GDM1 (cell line): ENCODE measurements at places on chromosomes 2 and 18.
A peak's percentile ranks its signal among the peaks of the same experiment; 100 is the strongest.

GRCh38 chr2:86617738-86618137 lies 5.9 kb downstream of the RNF103 start:
- DNase-seq: no peak

- no peak for DNase-seq
Observed at GRCh38 chr2:11683476-11683875, 13.5 kb upstream of the NTSR2 start.

GRCh38 chr18:13003466-13003896 lies 12.3 kb downstream of the CEP192 start:
- peak; percentile 5 for DNase-seq

GRCh38 chr2:85019121-85019520 lies 48.2 kb downstream of the KCMF1 start:
- DNase-seq: no peak

DNA sequence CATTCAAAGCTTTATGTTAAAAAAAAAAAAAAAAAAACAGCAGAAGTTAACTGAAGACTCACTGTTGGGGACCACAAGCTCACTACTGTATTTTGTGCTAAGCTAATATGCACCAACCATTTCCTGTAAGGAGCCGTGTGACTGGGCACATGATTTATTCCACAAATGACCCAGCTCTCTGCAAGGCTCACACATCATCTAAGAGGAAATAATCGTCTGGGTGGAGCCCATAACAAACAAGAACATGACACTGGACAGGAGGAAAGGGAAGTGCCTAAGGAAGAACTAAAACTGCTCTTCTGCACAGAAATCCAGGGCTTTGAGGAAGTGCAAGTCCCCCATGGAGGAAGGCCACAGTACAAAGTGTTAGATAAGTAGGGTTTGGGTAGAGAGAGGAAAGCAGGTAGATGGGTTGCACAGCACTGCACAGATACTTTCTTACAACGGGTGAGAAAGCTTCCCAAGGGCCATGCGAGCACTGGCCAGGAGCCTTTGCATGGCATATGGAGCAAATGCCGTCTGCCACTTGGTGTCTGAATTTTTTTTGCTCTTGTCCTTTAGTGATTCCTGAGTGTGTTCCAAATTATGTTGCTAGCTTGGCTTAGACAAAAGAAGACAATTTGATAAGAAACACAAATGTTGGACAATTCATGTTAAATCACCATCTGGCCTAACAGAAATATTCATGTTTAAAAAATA lies 24.4 kb downstream of the NFE2L2 start:
- DNase-seq: peak; percentile 69

DNA sequence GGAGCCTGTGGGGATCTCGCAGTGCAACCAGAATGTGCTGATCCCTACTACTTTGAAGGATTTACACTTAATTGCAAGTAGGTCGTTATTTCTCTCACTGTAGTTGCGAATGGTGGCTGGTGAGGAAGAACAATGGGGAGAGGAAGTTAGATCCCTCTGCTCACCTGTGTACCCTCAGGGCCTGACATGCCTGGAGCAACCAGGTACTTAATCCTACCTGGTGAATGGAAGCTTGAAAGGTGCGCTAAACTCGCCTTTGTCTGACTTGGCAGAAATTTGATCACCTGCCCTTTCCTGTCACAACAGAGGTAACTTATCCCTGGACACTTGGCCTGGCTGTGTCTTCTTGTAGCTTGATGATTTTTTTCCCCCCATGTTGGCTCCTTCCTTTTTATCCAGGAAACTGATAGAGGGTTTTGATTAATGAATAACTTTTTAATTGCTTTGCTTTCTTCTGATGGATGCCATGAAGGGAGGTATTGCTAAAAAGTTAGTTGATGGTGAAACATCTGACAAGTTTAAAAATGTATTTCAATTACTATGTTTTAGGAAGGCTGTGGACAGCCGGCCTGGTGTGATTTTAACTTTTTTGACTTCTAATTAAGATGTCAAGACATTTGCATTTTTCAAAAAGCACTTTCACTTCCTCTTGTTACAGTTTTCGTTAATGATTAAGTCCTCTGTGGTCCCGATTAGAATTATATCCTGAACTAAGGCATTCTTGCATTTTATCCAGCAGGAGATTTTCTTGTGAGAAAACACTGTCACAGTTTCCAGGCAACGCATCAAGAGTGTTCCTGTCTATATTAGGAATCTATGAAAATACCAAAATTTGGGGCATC lies 9.2 kb downstream of the SGPP2 start:
- DNase-seq: no peak

- DNase-seq: no peak
Observed at GRCh38 chr18:58953627-58954026, 89.0 kb downstream of the ZNF532 start.

- DNase-seq: no peak
Observed at GRCh38 chr2:66455490-66455889, 20.6 kb downstream of the MEIS1 start.

DNA sequence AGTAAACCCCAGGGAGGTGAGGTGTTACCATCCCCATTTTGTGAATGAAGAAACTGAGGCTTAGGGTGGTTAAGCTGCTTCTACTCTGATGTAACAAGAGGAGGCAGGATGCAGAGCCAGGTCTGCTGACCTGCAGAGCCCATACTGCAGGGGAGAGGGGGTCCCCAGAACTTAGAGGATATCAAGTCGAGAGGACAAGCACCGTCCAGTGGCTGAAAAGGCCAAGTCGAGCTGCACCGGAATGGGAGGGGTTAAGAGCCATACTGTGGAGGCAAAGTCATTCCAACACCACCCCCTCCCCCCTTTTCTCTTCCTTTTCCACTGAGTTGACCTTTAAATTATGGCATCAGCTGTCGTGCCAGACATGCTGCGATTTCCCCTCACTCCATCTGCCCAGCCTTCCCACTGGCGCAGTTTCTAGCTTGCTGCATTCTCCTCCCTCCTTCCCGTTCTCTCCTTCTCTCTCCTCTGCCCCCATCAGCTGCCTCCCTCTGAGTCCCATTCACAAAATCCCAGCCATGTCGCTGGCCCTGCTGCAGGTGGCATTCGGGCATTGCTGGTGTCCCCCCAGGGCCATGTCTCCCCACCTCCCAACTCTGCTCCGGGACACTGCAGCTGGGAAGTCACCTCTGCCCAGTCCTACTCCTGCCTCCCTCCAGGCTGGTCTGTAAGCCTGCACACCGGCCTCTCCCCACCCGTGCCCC lies 346.9 kb downstream of the DYSF start:
- no peak for DNase-seq

DNA sequence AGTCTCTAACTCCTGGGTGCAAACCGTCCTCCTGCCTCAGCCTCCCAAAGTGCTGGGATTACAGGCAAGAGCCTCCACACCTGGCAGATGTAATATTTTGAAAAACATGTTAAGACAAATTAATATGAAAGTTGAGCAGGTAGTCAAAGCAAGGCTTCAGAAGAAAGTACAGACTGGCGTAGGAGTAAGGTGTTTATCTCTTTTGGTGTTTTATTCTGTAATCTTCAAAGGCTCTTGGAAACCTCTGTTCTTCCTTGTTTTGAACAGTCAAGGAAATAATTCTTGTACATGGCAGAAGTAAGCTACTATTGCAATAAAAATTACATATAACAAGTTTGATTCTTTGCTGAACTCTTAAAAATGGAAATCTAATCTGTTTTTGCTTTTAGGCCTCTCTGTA lies 5.3 kb downstream of the RNF138 start:
- no peak for DNase-seq

GRCh38 chr2:58973811-58974281 lies 732.7 kb upstream of the FANCL start:
- DNase-seq: no peak

DNA sequence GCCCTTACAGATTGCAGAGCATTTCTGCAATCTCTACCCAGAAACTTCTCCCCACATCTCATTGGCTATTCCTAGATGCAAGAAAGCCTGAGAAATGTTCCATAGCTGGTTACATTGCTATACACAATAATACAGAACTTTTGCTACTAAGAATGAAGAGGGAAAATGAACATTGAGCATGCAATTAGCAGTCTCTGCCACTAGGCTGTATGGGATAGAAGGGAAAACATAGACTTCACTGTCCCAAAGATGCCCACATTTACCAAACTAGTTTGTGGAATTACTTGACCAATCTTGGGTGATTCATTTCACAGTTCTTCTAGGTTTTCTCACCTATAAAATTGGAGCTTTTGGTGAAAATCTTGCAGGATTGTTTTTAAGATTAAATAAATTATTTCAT lies 265.7 kb upstream of the NT5C1B start:
- DNase-seq: no peak

DNA sequence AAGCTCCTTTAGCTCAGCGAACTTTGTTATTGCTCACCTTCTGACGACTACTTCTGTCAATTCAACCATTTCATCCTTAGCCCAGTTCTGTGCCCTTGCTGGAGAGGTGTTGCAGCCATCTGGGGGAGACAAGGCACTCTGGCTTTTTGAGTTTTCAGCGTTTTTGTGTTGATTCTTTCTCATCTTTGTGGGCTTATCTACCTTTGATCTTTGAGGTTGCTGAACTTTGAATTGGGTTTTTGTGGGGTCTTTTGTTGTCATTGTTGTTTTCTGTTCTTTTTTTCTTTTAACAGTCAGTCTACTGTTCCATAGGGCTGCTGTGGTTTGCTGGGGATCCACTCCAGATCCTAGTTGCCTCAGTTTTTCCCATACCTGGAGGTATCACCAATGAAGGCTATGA lies 57.3 kb downstream of the GTF3C3 start:
- no peak for DNase-seq

- no peak for DNase-seq
Observed at GRCh38 chr2:74072565-74072964, 75.1 kb downstream of the BOLA3 start.

DNA sequence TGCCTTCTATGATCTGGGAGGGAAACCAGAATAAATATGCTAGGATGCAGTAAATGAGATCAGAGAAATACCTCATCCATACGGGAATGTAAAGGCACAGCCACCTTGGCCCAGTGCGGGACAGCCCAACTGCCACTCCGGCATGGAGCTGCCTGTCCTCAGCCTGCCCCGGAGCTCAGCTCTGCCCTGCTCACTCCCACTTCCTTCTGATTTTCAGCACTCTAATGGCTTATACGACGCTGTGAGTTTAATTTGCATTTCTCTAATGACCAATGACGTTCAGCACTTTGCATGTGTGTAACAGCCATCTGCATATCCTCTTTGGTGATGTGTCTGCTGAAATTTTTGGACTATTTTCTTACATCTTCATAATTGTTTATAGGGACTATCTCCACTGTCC lies 172.5 kb upstream of the RAB6C start:
- no peak for DNase-seq

DNA sequence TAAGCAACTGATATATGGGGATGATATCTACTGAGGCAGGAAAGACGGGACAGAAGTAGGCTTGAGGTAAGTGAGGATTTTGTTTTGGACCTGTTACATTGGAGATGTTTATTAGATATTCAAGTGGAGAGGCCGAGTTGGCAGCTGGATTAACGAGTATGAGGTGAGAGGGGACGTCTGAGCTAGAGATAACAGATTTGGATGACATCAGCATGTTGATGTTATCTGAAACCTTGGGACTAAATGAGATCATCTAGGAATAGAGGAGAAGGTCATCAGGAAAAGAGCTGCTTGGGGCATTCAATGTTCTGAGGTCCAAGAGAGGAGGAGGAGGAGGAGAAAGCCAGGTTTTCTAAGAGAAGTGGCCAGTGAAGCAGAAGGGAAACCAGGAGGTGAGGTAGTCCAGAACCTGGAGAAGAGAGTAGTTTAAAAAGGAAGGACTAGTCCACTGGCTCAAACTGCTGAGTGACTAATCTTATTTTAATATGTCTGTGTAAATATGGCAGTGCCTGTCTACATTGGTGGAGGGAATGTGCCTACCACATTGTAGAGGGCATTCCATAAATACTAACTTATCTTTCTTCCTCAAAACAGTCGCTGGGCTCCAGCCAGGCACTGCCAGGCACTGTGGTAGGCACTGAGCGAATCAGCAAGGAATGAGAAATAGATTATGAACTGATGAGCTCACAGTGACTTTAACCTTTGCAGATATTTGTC lies 488.3 kb downstream of the DLGAP1 start:
- no peak for DNase-seq

GRCh38 chr2:174334781-174335251 lies at the start of gene SP9:
Gene SP9 (plus strand): TSS chr2:174334954. CDS start chr2:174335093, 139 bp downstream.
- no peak for DNase-seq

GRCh38 chr18:63613420-63613819 lies 26.3 kb downstream of the SERPINB13 start:
- DNase-seq: no peak

DNA sequence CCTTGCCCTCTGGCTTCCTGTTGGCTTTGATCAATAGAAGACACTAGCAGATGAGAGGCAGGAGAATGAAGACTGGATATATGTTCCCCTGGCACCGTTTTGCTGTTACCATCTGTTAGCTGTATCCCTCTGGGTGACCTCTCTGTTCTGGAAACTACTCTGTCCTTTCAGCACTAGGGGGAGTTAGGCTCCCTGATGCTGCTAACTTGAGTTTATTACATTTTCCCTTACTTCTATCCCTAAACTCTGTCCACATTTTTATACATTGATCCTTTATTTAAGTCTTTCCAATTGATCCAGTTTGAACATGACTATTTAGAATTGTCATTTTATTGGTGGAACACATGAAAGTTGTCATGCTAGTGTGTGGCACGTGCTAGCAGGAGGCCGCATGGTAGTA lies 1014.3 kb upstream of the CDH2 start:
- DNase-seq: no peak

GRCh38 chr2:113850687-113851086 lies 39.2 kb upstream of the ACTR3 start:
- DNase-seq: no peak

GRCh38 chr2:154143105-154143504 lies 271.4 kb downstream of the GALNT13 start:
- DNase-seq: no peak

GRCh38 chr18:31192086-31192776 lies 29.6 kb upstream of the DSC1 start:
- DNase-seq: no peak

DNA sequence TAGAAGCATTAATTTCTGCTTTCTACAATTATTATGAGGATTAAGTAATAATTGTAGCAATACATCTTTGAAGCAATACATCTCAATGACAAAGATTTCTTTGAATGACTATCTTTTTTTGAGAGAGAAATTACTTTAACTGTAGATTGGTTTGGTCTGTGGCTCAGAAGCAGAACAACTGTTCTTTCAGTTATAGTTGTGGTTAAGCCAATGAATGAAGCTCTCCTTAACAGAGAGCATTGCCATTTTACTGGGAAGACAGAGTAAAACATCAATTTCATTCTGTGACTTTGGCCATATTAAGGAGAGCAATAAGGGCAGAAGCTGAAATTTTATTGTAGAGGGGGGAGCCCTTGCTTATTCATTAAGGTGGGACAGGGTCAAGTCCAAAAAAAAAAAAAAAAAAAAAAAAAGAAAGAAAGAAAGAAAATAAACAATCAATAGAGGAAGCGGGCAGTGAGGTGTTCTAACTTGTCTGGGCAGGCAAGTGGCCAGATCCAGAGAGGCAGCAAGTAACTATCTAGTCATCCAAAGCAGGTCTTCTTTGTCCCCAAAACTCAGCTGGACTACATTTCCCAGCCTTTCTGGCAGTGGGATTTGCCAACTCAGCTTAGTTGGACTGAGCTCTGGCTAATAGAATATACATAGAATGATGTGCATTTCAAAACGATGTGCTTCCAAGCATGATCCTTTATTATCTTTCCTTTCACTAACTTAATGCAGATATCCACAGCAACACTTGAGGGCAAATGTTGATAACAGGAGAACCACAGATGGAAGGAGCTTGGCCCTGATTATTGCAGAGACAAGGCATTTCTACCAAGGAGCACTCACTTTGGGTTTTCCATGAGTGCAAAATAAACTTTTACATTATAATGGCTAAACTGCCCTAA lies 462.7 kb upstream of the CDH20 start:
- no peak for DNase-seq

GRCh38 chr2:240322231-240322955 lies 113.1 kb upstream of the GPC1 start:
- no peak for DNase-seq
